ENCODE measurements at places on chromosomes 7 and 10. TPM values are rescaled to one million over a fixed set of nuclear protein-coding genes. Genes with fewer than 3 reads are reported as not detected.

Gene ZNF365
- not detected for polyA plus RNA-seq

Gene ASAH2B
- 0.61 TPM for polyA plus RNA-seq

Gene CRCP
- polyA plus RNA-seq = 51.2 TPM

Gene AGBL3
- polyA plus RNA-seq = 1.3 TPM

Gene CPXM2
- polyA plus RNA-seq = not detected

Gene CEP55
- polyA plus RNA-seq = 0.53 TPM

Gene PLXDC2
- polyA plus RNA-seq = 0.18 TPM

Gene ASAH2
- polyA plus RNA-seq = 1.5 TPM

Gene PRRT4
- polyA plus RNA-seq = 0.21 TPM

Gene MMD2
- polyA plus RNA-seq = not detected
